Hematopoietic multipotent progenitor cell (in vitro differentiated cells): ENCODE measurements at places on chromosomes 6 and 20. TPM values are rescaled to one million over a fixed set of nuclear protein-coding genes. Genes with fewer than 3 reads are reported as not detected.

- no peak for DNase-seq
Observed at GRCh38 chr6:42565823-42566613, 2.2 kb downstream of the UBR2 start.

- DNase-seq: no peak
Observed at GRCh38 chr6:37862430-37862829, 42.9 kb downstream of the ZFAND3 start.

DNA sequence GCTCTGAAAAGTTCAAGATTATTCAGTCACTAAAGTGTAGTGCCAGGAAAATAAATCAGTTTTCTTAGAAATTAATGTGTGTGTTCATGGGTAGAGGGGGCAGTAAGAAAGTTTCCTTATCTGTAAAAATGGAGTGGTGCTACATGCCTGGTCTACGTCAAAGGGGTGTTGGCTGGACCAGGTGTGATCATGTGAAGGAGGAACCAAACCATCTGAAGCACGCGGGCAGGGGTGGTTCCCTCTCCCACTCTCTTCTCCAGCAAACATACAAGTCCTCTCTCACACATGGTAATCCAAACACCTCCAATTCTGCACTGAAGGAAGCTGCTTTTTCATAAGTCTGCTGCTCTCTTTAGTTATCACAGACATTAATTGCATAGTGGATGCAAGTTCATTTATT lies 63.1 kb downstream of the CLIC5 start:
- DNase-seq: no peak

DNA sequence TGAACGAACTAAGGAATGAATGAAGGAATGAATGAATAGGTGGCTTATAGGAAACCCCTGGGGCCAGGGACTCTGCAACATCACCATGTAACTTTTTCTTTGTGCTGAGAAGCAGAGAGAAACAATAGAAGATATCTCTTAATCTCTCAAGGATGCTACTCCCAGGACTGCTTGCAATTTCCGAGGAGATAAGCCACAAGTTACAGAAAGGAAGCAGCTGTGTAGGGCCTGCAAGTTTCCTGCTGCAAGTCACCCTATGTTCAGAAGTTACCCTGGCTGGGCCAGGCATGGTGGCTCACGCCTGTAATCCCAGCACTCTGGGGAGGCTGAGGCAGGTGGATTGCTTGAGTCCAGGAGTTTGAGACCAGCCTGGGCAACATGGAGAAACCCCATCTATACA lies 7.3 kb upstream of the MAVS start:
- peak; percentile 92 for DNase-seq

GRCh38 chr6:122248844-122249243 lies 150.6 kb upstream of the HSF2 start:
- DNase-seq: no peak

Gene DSP
- under 0.01 TPM for total RNA-seq

DNA sequence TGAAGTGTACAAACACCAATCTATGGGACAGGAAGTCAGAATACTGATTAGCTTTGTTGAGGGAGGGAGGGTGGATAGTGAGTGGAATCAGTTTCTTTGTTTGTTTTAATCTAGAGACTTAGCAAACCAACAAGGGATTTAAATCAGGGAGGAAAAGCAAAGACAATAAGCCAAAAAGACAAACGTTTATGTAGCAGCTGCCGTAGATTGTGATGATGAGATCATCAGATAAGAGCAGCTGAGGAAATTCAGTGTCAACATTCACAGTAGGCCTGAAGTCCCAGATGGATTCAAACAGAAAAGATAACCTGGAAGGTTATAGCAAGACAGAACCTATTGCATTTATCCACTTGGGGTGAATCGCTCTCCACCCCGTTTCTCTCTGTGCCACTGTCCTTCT lies 104.9 kb upstream of the SYNDIG1 start:
- DNase-seq: no peak

DNA sequence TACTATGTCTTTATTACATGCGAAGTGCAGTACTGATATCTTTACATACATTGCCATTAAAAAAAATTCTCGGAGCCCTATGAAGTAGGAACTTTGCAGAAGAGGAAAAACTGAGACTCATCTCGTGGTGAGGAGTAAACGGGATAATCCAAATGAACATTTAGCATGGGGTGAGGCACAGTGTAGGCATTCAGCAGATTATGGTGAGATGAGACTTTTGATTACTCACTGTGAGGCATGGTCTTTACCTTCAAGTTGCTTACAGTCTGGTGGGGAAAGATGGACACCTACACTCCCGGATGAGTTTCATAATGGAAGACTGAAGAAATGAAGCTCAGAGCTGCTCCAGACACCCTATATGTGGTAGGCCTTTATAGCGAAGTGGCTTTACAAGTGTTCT lies 1.4 kb downstream of the RPRD1B start:
- no peak for DNase-seq

DNA sequence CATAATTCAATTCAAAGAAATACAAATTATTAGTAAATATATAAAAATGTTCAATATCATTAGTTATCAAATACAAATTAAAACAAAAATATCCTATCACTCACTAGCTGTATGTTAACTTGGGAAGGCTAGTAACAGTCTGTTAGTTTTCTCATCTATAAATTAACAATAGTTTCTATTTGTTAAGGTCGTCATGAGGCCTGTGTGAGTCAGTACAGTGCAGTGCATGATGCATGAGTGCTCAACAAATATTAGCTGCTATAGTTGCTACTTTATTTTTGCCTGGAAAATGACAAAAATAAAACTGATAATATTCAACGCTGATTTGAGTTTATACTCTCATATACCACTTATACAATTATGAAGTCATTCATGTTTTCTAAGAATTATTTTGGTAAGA lies 401.6 kb upstream of the RUNX2 start:
- DNase-seq: no peak

DNA sequence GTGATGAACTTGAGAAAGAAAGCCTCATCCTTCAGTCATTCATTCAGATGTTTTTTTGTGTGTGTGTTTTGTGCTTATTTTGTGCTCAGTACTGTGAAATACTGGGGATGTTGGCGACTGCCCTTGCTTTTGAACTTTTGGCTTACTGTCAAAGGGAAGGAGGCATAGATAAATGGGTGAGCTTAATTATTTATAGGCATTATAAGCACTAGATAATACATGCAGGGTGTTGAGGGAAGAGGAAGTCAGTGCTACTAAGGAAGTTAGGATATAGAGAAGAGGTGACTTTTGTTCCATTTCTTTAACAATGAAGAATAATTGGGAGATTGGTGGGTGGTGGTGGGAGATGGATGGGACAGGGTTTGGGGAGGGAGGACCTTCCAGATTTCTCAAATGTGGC lies 23.6 kb downstream of the XRN2 start:
- no peak for DNase-seq

DNA sequence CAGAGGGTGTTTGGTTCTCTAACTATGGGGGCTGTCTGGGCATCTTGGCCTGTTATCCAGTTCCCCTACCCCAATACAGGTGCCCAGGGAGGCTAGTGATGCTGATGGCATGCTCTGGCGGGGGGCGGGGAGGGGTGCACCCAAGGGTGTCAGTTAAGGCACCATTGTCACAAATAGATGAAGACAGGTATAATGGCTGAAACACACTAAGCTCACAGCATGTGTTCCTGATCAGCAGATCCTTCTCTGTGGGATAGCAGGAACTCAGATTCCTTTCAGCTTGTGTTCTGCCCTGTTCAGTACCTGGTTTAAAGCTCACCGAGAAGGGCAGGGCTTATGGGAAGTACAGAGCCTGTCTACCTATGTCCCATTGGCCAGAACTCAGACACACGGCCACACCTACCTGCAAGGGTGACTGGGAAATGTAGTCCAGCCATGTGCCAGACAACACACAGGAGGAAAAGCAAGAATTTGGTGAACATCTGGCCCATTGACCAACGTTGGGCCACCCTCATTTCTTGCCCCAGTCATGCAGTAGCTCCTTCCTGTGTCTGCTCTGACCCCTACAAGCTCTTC lies 3.4 kb upstream of the RSPO4 start:
- no peak for DNase-seq

- no peak for DNase-seq
Observed at GRCh38 chr6:13304101-13304500, 24.2 kb downstream of the TBC1D7 start.

DNA sequence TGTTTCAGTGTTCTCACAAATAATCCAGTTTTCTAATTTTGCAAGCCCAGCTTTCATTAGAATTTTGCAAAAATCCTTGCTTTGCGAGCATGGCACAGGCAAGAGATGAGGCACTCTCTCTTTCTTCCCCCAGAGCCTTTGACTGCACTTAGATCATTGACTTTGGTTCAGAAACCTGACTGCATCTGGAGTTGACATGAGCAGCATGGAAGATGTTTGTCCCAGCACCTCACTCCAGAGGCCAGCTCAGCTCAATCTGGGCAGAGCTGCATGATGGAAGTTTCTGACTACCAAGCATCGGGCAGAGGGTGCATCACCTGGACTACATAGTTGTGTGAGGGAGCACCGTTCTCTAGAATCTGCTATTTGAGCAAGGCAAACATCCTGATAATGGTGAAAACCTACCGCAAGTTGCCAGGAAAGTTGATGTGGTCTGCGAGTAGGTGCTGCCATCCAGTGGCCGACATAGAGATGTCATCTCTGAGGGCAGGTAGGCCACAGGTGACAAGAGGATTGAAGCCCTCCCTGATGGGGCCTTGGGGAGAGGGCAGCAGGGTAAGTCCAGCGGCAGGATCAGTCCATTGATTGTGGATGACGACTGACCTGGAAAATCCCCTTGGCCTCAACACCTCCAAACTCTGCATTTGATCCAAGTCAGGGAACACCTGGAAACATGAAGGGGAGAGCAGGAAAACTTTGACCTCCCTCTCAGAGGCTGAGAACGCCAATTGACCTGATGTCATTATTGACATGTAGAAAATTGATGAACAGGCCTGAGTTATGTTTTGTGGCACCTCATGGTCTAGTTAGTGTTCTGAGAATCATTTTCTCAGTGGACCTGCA lies 3.8 kb upstream of the LPA start:
- no peak for DNase-seq

- no peak for DNase-seq
Observed at GRCh38 chr20:2420510-2420909, 39.8 kb downstream of the TGM6 start.

Gene SYNGAP1
- total RNA-seq: 22.4 TPM

DNA sequence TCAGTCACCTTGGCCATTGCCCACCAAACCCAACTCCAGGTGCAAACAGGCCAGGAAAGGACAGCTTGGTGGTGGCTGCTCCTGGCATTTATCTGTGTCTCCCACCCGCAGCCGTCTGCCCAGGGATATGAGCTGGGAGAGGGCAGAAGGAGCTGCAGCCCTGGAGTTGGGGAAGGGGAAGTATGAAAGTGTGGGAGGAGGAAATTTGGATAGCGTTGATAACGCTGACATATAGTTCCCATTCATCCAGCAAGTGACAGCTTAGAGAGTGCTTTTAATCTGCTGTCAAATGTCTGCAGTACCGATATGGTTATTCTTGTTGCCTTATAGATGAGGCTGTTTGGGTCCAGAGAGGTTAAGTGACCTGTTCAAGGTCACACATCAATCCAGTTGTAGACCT lies 741 bp downstream of the KCNK16 start:
- DNase-seq: no peak

Gene RAET1L
- not detected for total RNA-seq

GRCh38 chr6:136739071-136739470 lies 53.2 kb downstream of the MAP3K5 start:
- no peak for DNase-seq

Gene MYB
- total RNA-seq: 250 TPM

DNA sequence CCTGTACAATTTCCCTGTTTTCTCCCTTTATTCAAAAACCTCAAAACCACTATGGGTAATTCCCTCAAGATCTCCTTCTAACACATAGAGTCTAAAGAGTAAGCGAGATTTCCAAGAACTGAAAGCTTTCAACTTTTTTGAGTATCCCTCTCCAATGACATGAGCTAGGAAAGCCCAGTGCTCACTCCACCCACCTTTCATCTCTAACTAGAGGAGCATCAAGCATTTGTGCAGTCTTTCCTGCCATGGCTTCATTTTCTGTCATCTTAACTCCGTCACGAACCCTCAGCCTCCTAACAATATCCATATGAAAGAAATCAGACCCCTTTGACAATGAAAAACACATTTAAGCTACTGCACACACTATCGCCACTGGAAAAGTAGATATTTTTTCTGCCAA lies 91.9 kb upstream of the SUPT3H start:
- no peak for DNase-seq

GRCh38 chr6:91181416-91181815 lies 594.5 kb upstream of the MAP3K7 start:
- no peak for DNase-seq

GRCh38 chr6:166045173-166045859 lies 122.3 kb downstream of the TBXT start:
- no peak for DNase-seq
